Suprapubic skin (tissue), 4 donors: ENCODE measurements at places on chromosomes 7 and 10. TPM values are rescaled to one million over a fixed set of nuclear protein-coding genes. Genes with fewer than 3 reads are reported as not detected.

Gene LIPF
- total RNA-seq: not detected

DNA sequence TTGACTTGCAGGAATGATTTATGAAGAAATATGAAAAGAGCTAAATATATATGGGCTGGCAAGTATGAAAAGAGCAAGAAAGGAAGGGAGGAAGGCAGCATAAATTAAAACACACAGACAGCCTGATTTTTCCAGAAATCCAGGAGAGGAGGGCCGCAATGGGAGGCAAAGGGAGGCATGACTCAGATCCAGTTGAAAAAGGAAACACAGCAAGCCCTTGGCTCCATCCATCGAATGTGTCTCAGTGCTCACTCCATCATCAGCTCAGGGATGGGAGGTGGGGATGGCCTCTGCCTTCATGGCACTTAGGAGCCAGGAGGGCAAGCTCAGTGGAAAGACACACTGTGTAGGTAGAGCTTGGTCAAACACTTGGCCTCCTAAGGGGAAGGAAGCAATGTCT, 75.7 kb upstream of the PDZD8 start:
- DNase-seq: no peak

DNA sequence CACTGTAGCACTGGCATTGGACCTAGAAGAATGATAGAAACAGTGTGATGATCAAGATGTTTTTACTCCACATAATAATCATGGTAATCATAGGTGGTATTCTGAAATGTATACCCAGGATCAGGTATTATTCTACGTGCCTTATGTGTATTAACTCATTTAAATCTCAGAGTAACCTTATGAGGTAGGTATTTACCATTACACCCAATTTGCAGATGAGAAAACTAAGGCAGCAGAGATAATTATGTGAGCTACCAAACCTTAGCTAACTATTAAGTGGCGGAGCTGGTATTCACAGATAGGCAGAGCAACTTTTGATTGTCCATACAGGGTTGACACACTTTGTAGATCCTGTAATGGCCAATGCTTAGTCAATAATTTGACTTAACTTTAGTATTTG, 2.5 kb downstream of the CAMK1D start:
- no peak for DNase-seq

Gene CYP2C8
- not detected for total RNA-seq

DNA sequence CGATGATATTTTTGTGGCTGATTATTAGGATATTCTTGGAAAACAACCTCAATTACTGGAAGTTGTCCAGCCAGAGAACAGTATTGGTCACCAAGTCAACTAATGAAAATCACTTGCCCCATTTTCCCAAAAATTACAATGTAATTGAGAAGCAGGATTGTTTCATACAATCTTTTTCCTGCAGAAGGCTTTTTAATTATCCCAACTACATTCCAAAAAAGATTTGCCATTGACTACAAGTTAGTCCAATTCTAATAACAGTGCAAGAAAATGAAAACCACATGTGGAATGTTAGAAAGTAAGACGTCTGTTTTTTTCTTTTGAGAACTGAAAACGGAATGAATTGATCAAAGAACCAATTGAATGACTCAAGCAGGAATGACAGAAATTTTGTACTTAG, 1195.8 kb downstream of the SORCS1 start:
- no peak for DNase-seq

GRCh38 chr7:156886020-156886795, 6.8 kb downstream of the LMBR1 start:
- DNase-seq: no peak

DNA sequence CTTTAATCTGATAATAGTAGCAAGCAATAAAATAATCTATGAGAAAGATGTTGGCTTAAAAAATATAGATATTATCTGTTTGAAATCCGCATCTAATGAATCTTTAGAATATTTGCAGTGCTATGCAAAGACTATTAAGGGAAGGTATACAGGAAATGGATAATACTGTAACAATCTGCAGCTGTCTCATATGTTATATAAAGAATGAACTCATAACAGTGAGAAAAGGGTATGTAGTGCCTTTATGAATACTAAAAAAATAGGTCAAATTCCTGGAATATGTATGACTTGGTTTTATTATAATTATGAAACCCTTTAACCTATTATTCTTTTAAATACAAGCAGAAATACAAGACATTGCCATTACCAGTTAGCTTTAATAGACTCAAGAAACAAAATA, 105.1 kb upstream of the GPR22 start:
- DNase-seq: no peak

DNA sequence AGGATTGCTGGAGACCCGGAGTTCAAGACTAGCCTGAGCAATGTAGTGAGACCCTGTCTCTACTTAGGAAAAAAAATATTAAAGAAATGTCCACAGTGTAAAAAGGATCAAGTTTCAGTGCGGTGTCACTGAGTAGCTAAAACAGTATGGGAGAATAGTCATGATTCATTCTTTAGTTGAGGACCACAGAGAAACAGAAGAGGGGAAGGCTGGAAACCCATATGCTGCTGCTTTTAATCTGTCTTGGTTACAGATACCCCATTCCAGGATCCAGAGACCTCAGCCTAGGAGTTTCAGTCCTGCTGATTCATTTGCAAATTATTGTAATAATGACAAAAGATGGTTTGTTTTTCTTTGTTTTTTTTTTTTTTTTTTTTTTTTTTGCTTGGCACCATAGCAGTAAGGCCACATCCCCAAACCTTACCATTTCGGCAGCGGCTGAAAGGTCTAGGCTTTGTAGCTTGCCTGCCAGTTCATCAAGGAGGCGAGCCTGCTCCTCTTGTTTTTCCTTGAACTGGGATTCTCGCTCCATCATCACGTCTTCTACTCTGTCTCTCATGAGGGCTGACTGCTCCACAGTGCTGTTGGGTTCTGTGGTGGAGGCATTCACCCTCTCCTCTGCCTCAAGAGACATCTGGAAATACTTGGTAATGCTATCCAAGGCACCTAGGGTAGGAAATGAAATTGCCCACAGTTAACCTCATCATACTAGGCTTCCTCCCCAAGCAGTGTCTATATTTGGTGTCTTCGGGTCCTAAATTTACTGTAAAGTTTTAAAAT, 44.2 kb downstream of the DLD start:
- DNase-seq: no peak

GRCh38 chr10:13750299-13751190, 163.8 kb downstream of the PRPF18 start:
- no peak for DNase-seq

DNA sequence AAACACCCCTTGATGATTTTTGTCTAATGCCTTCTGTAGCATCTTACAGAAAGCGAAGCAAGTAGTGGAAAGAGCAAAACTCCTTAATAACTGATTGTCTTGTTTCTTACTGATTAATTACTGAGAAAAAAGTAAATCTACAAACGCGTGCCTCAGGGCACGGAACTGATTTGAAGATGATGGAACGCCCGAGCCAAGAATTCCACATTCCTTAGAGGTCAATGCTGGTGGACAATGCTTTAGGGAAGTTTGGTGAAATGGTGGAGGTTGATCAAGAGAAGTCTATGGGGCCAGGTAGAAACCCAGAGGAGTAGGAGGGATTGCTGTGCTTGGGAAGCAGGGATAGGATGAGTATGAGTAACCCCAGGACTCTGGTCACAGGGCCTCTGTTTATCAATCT, 5.0 kb upstream of the SORBS1 start:
- no peak for DNase-seq

- DNase-seq: peak; percentile 58
These were observed 319 bp upstream of the GATA3 start for GRCh38 chr10:8054244-8054493.

- DNase-seq: peak; percentile 77
These were observed 747 bp downstream of the GDI2 start for GRCh38 chr10:5812283-5813090.

GRCh38 chr7:155751409-155751808, 60.9 kb downstream of the SHH start:
- DNase-seq: no peak

DNA sequence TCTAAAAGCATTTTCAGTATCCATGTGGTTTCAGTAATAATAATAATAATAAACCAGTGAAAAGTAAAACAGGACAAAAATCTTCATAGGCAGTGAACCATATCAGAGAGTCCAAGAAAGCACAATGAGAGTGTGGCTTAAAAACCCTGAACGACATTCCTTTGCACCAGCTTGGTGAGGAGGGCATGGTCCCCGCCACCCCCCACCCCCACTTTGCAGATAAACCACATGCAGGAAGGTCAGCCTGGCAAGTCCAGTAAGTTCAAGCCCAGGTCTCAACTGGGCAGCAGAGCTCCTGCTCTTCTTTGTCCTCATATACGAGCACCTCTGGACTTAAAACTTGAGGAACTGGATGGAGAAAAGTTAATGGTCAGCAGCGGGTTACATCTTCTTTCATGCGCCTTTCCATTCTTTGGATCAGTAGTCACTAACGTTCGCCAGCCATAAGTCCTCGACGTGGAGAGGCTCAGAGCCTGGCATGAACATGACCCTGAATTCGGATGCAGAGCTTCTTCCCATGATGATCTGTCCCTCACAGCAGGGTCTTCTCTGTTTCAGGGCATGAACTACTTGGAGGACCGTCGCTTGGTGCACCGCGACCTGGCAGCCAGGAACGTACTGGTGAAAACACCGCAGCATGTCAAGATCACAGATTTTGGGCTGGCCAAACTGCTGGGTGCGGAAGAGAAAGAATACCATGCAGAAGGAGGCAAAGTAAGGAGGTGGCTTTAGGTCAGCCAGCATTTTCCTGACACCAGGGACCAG, 172.5 kb downstream of the EGFR start:
- peak; percentile 48 for DNase-seq

DNA sequence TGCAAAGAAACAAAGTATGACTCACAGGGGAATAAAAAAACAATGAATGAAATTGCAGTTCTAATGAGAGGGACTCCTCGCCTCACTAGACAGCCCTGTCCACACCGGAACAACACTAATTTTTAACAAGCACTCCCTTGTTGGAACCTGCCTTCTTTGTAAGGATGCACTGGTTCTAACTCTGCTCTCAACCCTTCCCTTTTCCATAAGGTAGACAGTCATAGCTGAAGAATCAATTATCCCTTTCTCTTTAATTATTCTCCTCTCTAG, 65.1 kb downstream of the TSPAN12 start:
- no peak for DNase-seq

Gene GPNMB
- total RNA-seq: 553 TPM

Gene ZNF503
- total RNA-seq: 5.7 TPM

DNA sequence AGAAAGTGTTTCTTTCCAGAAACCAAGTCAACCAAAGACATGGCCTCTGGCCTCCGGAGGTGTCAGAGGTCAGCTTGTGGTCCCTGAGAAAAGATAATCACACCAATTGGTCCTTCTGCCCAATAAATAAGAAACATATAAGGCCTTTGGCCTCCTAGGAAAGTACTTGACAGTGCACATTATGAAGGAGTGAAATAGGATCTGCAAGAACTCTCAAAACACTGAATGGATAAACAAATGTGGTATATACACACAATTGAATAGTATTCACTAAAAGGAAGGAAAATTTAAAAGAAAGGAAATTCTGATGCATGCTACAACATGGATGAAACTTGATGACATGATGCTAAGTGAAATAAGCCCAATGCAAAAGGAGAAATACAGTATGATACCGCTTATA, 35.4 kb upstream of the NRF1 start:
- DNase-seq: no peak

DNA sequence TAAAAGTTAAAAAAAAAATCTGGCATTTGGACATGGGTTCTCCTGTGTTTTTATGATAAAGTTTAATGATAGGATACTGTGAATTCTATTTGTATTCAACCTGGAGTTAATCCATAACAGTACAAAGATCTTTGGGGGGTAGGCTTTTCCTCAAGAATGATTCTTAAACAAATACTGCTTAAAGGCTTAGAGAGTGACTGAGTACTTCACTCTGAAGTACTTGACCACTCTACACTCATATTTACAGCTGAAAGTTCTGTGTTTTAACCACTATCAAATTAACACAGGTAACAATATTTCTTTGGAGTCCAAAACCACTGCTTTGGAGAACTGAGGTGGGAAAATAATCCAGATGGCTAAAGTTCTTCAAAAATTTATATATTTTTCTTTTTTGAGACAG, 74.2 kb upstream of the TMEM168 start:
- no peak for DNase-seq

- DNase-seq: no peak
These were observed 91.3 kb downstream of the KIAA1549 start for GRCh38 chr7:138889582-138890498.

GRCh38 chr10:47438857-47439474, 44.9 kb downstream of the ANXA8 start:
- DNase-seq: peak; percentile 46

Gene NPC1L1
- total RNA-seq: not detected

GRCh38 chr7:142503036-142503435, 245.2 kb upstream of the PRSS58 start:
- no peak for DNase-seq

- DNase-seq: no peak
These were observed 25.0 kb downstream of the EGFR start for GRCh38 chr7:55043691-55044370.

Gene GPR158
- total RNA-seq: not detected

GRCh38 chr7:98305951-98306535, 24.6 kb downstream of the BRI3 start:
- no peak for DNase-seq
